ENCODE measurements at places on chromosomes 3 and 15. TPM values are rescaled to one million over a fixed set of nuclear protein-coding genes. Genes with fewer than 3 reads are reported as not detected.
A peak's percentile ranks its signal among the peaks of the same experiment; 100 is the strongest.

DNA sequence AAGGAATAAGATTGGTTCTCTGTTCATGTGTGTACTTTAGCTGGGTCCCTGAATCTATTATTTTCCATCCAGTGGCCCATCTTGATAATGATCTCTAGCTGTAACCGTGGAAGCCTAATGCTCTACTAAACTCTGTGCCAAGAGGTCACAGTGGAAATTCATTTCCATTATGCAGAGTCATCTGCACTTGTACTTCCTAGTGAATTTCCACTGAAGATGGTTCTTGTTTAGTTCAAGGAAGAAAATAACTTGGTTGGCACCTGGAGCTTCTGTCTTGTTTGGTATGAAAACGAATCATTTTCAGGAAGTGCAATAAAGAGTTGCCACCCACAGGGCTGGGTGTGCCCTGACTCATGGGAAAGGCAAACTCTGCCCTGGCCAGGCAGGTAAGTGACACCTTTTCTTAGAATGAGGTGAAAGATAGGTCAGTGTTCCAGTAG is 10.3 kb downstream of the LPP start:
- DNase-seq = no peak

DNA sequence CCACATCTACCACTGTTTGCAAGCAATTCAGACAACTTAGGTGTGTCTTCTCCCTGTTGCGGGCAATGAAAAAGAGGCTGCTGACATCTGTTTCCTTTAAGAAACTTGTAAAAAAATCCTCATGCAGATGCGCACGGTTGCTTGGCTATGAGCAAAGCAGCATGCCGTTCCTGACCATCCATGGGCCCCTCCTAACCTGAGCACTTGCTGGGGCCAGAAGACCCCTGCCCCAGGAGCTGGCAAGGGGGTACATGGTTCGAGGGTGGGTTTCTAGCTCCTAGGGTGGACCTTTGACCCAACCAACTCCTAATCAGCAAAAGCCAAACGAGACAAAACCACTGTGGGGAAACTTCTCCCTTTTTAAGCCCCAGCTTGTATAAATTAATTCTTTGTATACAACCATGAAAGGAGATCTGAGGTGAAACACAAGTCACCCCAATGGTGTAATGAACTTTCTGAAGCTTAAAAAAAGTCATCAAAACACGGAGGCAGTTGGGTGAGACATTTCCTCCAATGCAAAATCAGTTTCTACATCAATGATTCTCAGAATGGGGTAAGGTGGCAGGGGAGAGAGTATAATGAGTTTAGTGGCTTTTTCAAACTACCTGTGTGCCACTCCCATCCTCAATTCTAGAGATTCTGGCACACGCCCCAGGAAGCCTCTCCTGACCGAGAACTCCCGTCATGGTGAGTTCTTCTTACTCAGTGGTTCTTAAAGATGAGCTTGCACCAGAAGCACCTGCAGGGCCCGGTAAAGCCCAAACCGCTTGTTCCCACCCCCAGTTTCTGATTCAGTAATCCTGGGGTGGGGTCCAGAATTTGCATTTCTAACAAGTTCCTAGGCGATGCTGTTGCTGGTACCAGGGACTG is 44.1 kb downstream of the CPN2 start:
- peak; percentile 40 for DNase-seq

DNA sequence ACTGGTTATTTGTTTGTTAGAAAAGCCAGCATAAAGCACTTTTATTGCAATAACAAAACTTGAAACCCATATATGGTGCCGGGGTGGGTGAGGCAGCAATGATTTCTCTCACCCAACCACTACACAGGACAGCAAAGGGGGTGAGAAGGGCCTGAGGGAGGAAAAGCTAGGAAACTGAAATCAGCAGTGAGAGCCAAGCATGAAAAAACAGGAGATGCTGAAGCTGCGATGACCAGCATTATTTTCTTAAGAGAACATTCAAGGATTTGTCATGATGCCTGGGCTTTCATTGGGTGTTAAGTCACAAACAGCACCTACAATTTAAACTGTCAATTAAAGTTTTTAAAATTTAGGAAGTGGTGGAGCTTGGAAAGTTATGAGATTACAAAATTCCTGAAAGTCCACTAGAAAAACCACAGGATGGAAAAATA is 11.9 kb upstream of the TM4SF4 start:
- DNase-seq = no peak

DNA sequence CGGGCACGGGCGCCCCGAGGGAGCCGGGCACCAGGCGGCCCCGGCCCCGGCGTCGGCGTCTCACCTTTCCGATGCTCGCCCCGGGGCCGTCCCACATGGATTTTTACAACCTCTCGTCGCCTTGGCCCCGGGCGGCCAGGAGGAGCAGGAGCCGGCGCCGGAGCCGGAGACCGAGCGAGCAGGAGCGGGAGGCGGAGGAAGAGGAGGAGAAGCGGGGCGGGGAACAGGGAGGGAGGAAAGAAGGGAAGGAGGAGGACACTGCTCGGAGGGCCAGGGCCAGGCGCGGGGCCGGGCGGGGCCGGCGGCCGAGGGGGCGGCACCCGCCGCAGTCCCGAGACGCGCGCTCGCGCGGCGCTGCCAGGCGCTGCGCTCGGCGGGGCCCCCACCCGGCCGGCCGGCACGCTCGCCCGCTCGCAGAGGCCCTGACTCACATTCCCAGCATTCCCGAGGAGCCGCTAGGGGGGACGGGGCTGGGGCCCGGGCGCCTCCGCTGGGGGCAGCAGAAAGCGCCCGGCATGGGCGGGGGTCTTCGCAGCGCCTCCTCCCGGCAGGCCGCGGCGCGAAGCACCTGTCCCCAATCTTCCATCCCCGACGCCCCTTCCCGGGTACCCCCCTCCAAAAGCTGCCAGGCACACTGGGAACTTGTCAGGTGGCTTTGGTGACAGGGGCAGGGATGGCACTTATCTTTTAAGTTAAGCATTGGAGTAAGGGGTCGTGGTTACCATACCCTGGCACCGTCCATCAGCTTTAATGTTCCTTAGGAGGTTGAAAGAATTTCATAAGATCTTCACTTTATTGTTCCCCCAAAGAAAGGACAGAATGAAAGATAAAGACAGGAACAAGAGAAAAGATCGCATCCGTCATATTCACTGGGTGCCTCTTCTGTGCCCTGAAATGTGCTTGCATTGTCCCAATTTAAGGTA is at the start of gene ERC2:
TSS of gene ERC2 (minus strand) at position 284 of the 923 bp plus-strand sequence.
- DNase-seq = no peak

- DNase-seq = peak; percentile 54
Measured at GRCh38 chr3:161371441-161372320, at the start of gene SPTSSB. SPTSSB (minus strand) TSS chr3:161371517; CDS start chr3:161346323, 25,194 bp downstream.

DNA sequence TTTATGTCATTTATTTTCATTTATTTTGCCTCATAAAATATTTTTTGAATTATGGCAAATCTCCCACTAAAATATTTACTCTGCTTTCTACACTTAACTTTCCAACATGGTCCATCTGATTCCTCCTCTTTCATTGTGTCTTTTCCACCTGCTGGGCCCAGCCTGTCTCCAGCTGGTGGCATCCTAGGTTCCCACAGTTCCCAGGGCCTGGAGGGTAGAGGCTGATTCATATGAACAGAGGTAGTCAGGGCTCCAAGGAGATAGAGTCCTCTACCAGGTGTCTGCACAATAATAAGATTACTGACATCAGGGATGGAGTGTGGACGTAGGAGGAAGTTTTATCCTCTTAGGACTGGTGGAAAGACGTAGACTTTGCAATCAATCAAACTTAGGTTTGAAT is 14.3 kb downstream of the ZBTB38 start:
- no peak for DNase-seq

- no peak for DNase-seq
Measured at GRCh38 chr15:85542895-85543331, 162.5 kb downstream of the AKAP13 start.

DNA sequence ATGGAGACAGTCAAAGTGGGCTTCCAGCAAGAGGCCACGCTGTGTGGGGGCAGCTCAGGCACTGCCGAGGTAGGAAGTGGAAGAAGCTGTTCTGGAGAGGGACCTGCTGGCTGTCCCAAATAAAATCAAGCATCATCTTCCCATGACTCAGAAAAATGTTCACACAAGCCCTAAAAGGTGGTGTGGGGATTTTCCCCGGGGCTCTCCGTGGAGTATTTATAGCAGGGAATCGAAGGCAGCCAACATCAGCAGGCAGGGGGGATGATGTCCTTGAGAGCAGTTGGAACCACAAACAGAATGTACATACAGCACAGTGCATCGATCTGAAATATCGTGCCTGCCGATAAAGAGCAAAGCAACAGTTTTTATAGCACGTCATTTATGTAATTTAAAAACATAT is 27.6 kb downstream of the PRR23E start:
- DNase-seq = no peak

DNA sequence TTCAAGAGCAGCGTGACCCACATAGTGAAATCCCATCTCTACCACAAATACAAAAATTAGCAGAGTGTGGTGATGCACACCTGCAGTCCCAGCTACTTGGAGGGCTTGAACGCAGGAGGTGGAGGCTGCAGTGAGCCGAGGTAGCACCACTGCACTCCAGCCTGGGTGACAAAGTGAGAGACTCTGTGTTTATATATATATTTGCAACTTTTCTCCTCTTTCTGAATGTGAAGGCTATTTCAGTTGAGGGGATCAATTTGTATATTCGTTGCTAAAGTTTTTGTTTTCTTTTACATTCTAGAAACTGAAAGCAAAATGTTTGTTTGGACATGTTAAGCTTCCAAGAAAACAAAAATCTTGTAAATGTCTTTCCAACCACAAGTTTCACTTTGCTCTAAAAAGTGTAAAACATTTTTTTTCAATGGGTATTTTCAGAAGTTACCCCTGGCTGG is 29.8 kb upstream of the FAM98B start:
- DNase-seq = no peak

DNA sequence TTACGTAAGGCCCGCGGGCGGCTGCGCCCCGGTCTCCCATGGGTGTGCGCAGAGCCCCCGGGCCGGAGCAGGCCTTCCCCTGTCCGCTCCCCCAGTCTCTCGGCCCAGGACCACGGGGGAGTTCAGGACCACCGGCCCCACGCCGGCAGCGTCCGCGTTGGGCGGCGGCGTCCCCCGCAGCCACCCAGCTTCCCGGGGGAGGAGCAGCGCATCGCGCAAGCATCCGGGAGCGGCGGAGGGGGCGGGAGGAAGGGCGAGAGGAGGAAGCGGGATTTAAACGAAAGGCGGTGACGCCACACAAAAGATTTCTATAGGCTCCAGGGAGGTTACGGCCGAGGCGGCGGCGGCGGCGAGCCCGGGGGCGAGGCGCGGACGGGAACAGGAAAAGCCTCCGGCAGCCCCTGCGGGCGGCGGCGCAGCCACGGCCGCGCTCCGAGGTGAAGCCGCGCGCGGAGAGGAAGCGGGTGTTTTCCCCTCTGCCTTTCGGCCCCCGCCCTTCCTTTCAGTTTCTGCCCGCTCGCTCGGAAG is at the start of gene TLNRD1:
TSS of gene TLNRD1 (plus strand) at position 300 of the 528 bp plus-strand sequence. CDS start 1,349 bp downstream, outside the sequence.
- peak; percentile 95 for DNase-seq

DNA sequence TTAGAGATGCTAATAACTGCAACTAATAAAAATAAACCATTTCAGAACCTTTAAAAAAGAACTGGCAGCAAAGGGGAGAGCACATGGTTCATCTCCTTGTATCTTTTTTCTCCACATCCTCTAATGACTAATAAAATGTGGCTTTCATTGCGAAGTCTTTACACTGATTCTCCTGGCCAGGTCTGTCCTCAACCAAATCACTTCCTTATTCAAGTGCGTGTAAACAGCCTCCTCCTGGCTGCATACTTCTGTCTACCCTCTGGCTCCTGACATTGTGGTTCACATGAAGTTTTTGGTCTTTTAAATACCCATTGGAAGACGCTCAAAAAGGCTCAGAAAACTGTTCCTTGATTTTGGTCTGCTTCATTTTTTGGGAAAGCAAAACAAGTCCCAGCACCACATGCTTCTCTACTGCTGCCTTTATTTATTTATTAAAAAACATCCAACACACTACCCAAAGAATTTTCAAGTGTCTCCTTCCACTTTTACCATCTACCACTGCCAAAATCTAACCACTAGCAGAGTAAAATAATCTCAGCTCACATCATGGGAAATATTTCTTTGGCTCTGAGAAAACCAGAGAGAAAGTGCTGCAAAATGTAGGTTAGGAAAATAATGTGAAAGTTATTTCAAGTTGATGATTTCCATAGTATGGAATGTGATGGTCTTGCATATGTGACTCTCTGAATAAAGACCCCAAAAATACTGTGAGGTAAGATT is 85.1 kb downstream of the EFL1 start:
- peak; percentile 70 for DNase-seq

- no peak for DNase-seq
Measured at GRCh38 chr3:128397484-128397883, 69.2 kb downstream of the DNAJB8 start.

- DNase-seq = no peak
Measured at GRCh38 chr3:98440283-98440682, 22.7 kb upstream of the OR5K1 start.

DNA sequence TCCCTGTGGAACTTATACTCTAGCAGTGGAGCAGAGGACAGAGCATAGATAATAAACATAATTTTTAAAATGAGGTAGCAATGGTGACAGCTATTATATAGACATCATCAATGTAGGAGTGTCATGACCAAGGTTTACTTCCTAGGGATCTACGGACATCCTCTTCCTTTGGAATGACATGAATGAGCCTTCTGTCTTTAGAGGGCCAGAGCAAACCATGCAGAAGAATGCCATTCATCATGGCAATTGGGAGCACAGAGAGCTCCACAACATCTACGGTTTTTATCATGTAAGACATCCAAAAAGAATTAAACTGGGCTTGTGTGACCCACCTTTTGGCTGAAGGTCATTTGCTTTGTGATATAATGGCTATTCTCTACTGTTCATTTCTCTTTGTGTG is 30.1 kb upstream of the CAPN3 start:
- no peak for DNase-seq

GRCh38 chr15:87777054-87777561 is 479.4 kb downstream of the NTRK3 start:
- no peak for DNase-seq

DNA sequence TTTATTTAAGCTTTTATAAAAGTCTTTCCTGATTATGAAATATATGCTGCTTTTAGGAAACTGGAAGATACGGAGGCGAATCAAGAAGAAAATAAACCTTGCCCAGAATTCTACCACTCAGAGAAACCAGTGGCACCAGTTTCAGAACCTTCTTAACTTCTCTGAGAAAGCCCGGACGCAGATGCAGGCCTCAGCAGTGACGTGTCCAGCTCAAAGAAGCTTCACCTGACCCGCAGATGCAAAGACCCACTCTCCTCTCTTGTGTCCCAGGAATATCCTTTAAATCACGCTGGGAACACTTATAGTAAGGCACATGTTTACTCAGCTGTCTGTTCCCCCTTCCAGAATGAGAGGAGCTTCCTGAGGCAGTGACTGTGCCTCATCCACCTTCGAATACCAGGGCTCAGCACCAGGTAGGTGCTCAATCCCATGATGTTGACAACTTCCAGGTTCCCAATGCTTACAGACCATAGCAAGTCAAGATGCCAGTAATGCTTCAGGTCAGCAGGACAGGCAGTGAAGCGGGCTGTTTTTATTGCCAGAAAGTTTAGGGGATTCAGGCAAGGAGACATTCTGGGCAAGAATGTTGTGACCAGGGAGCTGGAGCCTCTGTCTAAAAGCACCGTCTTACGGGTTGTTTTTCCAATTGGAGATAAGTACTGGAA is 39.9 kb upstream of the LDHAL6B start:
- DNase-seq = no peak

- no peak for DNase-seq
Measured at GRCh38 chr3:84727616-84728015, 231.2 kb upstream of the CADM2 start.

- no peak for DNase-seq
Measured at GRCh38 chr15:52136442-52136980, 23.9 kb upstream of the BCL2L10 start.

The FBXW12 gene
- total RNA-seq = not detected

The KNG1 gene
- total RNA-seq = not detected

The GTF2E1 gene
- total RNA-seq = 6.9 TPM

The UBA7 gene
- total RNA-seq = 70.3 TPM

The ADAMTS7 gene
- total RNA-seq = 1.6 TPM
